ENCODE measurements at places on chromosomes 7 and 10.

- DNase-seq: no peak
Observed at GRCh38 chr10:73768881-73769280, 13.0 kb upstream of the CHCHD1 start.

GRCh38 chr7:93011351-93012294, 106.2 kb downstream of the SAMD9 start:
- no peak for DNase-seq

- no peak for DNase-seq
Observed at GRCh38 chr10:133325440-133326222, 11.1 kb downstream of the CALY start.

DNA sequence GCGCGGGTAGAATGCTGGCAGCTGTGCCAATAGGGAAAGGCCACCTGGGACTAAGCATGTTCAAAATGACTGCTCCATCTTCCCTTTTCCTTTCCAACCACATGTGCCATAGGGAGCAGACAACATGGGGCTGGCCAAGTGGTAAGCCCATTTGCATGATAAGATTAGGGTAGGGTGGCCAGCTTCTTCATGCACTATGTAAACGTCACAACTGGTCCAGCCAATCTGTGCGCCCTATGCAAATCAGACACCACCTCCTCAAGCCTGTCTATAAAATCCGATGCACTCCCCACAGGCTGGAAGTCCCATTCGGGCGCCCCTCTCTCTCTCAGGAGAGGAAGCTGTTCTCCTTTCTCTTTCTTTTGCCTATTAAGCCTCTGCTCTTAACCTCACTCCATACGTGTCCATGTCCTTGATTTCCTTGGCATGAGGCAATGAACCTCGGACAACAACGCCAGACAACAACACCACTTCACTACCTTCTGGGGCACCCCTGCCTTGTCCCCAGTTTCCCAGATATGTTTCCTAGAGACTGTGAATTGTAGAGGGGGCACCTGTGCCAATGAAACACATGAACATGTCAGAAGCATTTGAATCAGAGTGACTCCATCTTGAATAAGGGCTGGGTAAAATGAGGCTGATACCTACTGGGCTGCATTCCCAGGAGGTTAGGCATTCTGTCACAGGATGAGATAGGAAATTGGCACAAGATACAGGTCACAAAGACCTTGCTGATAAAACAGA, 19.1 kb upstream of the EXOC6 start:
- DNase-seq: no peak

- DNase-seq: no peak
Observed at GRCh38 chr7:134016223-134016941, 110.8 kb upstream of the LRGUK start.

DNA sequence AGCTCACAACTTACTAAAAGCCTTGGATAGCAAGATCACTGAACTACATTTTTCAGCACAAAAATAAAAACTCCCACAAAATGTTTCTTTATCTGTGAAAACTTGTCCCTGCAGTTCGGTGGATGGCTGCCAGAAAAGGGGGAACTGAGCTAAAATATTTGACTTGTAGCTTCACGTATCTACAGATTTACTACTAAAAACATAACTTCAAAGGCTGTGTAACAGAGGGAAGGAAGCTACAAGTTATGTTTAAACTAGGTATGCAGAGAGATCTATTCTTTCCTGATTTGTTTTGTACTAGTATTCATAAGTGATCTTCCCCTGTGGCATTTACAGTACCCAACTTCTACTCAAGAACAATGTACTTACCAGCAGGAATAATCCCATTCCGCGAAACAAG, 25.1 kb downstream of the SGCE start:
- DNase-seq: no peak

GRCh38 chr10:78780551-78780961, 288.2 kb upstream of the ZMIZ1 start:
- DNase-seq: no peak

DNA sequence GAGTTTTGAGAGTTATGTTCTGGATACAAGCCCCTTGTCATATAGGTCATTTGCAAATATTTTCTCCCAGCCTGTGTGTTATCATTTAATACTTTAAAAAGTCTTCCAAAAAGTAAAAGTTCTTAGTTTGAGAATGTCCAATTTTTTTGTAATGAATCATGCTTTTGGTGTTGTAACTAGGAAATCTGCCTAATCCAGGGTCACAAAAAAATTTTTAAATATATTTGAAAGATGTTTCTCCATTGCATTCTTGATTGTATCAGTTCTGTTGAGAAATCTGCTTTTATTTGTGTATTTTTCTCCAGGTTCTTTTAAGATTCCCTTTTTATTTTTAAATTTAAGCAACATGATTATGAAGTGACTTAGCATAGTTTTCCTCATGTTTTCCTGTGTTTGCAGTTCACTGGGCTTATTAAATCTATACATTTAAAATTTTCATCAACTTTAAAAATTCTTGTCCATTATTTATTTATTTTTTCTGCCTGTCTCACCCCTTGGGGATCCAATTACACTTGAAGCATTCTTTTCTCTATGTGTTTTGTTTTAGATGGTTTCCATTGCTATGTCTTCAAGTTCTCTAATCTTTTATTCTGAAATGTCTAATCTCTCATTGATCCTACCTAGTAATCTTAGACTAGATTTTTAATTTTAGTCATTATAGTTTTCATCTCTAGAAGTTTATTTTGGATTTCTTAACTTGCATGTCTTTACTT, 47.0 kb downstream of the CCDC71L start:
- no peak for DNase-seq

DNA sequence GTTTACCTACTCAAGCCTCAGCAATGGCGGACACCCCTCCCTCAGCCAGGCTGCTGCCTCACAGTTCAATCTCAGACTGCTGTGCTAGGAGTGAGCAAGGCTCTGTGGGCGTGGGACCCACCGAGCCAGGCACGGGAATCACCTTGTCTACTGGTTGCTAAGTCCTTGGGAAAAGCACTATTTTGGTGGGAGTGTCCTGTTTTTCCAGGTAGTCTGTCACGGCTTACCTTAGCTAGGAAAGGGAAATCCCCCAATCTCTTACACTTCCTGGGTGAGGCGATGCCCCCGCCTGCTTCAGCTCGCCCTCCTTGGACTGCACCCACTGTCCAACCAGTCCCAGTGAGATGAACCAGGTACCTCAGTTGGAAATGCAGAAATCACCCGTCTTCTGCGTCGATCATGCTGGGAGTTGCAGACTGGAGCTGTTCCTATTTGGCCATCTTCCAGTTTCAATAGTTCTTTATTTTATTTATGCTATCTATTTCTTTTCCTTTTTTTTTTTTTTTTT, at the start of gene HYAL4:
Gene HYAL4, plus strand, starts transcription at position 458 of the 508 bp plus-strand sequence. CDS start 23,105 bp downstream, outside the sequence.
- DNase-seq: no peak

DNA sequence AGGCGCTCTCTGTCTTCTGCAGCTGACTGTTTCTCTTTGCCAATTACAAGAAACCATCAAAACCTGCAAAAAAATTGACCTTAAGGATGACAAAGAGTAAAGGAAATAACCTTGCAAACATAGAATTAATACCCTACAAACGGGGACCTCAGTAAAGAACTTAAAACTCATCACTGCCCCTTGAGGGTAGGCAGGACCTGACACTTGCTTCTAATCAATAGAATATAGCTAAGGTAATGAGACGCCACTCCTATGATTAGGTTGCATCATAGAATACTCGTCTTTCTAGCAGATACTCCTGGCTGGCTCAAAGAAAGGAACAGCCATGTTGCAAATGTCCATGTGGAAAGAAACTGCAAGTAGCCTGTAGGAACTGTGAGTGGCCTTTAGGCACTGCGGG, 140.0 kb downstream of the XPNPEP1 start:
- no peak for DNase-seq

GRCh38 chr7:30366606-30367005, 82.2 kb downstream of the ZNRF2 start:
- no peak for DNase-seq

DNA sequence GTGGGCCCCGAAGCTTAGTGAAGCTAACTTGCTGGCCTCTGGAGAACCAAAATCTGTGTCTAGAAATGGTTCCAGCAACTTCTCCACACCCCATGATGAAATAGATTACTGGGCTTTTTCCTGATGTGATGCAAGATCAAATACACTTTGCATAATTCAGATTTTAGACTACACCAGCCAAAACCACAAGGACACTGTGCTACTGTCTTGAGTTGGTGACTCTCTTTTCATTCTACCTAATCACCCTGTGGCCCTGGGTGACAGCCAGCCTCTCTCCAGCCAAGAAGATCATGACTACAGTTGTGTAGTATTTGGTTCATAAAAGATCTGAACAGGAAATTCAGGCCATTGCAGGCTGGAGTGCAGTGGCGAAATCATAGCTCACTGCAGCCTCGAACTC, 22.2 kb downstream of the AZGP1 start:
- DNase-seq: peak; percentile 79

GRCh38 chr10:43926875-43927406, 278.3 kb upstream of the ZNF32 start:
- no peak for DNase-seq

DNA sequence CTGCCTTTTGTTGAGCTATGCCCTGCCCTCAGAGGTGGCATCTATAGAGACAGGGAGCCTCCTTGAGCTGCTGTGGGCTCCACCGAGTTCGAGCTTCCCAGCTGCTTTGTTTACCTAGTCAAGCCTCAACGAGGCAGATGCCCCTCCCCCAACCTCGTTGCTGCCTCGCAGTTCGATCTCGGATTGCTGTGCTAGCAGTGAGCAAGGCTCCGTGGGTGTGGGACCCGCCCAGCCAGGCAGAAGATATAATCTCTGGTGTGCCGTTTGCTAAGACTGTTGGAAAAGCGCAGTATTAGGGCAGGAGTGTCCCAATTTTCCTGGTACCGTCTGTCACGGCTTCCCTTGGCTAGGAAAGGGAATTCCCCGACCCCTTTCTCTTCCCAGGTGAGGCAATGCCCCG, 88.4 kb upstream of the CDK6 start:
- DNase-seq: no peak

DNA sequence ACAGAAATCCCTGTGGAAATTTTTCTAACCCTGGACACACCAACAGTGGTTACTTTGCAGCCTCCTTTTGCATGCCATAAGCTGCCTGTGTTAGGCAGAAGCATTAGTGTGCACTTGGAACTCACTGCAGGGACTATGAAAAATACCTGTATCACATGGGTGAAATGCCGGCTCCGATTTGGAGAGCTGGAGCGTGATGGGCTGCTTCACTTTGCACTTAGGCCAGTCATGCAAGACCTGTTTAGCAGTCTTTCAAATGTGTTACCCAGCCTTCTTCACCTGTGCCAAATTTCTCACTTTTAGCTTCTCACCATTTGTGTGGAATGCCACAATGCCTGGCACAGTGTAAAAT, 11.3 kb downstream of the NCOA4 start:
- no peak for DNase-seq

GRCh38 chr10:36725581-36726520, 399.5 kb upstream of the ANKRD30A start:
- no peak for DNase-seq

GRCh38 chr7:159195946-159196345, 51.3 kb upstream of the VIPR2 start:
- no peak for DNase-seq

GRCh38 chr10:106863549-106863948, 301.0 kb downstream of the SORCS1 start:
- DNase-seq: no peak

GRCh38 chr7:30788640-30789333, 17.6 kb downstream of the MINDY4 start:
- DNase-seq: no peak

GRCh38 chr10:24448351-24448999, 239.5 kb downstream of the KIAA1217 start:
- no peak for DNase-seq

DNA sequence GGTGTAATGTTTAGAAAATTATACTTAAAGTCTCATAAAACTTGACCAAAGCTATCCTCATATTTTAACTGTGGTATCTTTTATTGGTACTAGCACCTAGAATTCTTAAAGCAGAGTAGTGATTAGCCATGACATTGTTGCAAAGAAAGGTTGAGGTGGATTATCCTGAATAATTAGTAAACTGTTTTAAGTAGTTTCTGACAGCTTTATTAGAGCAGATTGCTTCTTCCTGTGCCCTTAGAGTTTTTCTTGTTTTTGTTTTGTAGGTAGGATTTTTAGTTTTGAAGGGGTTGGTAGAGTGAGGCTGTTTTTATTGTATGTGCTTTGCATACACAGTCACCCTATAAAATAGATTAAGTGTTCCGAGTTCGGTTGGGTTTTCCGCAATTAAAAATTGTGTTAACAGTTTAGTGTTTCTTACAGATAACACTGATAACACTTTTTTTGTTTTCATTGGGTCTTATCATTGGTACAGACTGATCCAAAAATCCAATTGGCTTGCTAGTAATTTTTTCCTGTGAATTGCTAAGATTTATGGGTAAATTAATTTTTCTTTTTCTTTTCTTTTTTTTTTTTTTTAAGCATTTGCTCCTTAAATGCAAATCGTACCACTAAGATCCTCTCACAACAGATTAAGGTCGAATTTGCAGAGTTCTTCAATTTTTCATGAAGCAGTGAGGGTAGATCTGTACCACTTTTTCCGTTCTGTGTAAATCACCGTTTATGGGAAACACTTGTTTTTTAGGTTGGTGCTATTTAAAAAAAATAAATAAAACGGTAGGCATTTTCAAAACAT, 2.1 kb upstream of the PBLD start:
- no peak for DNase-seq

- no peak for DNase-seq
Observed at GRCh38 chr7:37249240-37249639, 199.4 kb downstream of the ELMO1 start.
